ENCODE measurements at places on chromosomes 12 and 14.
A peak's percentile ranks its signal among the peaks of the same experiment; 100 is the strongest.

GRCh38 chr14:102389246-102389645 lies 26.5 kb downstream of the TECPR2 start:
- no peak for DNase-seq

- DNase-seq: no peak
These were observed 25.1 kb downstream of the LRTM2 start for GRCh38 chr12:1845427-1845826.

- no peak for DNase-seq
These were observed 172.2 kb downstream of the NPAS3 start for GRCh38 chr14:33110737-33111443.

GRCh38 chr12:51971679-51972421 lies 20.4 kb downstream of the ACVR1B start:
- no peak for DNase-seq

DNA sequence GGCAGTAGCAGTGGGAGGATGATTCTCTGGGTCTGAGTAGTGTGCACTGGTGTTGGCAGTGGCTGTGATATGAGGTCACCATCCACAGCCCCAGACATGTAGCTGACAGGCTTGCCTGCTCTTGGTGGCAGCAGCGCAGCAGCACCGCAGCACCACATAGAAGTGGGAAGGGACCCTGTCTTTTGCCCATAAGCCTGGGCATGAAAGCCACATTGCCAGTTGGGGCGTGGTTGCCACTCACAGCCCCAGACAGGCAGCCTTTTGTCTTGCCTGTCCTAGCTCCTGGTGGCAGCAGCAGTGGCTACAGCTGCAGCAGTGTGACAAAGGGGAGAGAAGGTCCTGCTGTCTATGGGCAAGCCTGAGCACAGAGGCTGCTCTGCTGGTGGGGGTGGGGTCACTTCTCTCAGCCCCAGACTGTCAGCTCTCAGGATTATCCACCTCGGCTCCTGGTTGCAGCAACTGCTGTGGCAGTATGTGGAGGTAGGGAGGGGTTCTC lies 71.5 kb downstream of the BRMS1L start:
- no peak for DNase-seq

- no peak for DNase-seq
These were observed 5.2 kb upstream of the KRT1 start for GRCh38 chr12:52685406-52685890.

DNA sequence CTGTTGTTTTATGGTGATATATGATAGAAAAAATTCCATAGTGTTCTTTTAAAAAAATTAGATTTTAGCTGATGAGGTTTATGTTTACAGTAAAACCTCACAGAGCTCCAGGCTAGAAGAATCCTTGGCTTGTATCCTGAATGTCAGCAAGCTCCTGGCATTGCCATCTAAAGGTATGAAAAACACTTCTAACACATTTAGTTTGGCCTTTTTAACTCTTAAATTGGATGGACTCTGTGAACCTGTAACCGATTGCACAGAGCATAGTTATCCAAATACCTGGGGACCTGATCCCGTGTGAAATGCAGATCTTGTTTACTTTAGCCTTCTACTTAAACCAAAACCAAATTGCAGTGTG lies 241.1 kb upstream of the DCN start:
- DNase-seq: no peak

DNA sequence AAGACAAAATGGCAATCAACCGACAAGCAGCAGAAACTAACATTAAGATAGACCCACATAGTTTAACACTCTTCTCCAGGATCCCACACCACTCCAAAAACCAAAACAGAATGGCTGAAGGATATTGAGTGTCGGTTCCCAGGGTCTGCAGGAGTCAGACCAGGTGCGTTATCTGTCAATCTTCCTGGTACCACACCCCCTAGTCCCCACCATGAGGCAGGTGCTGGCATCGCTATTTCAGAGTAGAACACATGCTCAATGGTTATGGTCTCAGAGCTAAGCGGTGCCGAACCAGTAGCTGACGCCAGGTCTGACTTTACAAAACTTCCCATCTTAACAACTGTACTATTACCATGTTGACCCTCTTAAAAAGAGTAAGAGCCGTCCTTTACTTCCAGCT lies 10.2 kb downstream of the STX2 start:
- DNase-seq: no peak

DNA sequence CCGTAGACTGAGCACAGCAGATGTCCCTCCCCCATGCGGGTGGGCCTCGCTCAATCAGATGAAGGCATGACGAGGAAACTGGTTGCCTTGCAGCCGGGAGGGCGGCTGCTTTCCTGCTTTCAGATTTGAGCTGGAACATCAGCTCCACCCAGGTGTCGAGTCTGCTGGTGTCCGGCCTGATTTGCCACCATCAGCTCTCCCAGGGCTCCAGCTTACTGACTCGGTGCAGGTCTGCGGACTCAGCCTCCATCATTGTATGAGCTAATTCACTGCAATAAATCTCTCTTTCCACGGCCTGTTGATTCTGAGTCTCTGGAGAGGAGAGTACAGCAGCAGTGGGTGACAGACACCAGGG lies 156.2 kb downstream of the KIF26A start:
- no peak for DNase-seq

DNA sequence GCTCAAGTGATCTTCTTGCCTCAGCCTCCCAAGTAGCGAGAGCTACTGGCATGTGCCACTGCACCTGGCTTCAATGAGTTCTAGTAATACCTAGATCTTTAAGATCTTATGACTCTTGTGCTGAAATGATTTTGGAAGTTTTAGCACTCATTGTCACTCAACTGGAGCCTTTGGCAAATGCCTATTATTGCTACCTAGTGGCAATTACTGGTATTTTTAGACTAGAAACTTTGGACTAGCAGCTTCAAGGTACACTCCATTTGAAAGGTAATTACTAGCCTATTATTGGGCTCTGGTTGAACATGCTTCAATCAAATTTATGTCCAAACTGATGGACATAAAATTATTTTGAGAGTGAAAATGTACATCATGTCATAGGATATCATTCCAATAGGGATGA lies 80.7 kb upstream of the MUCL1 start:
- no peak for DNase-seq

- no peak for DNase-seq
These were observed 52.8 kb upstream of the ELK3 start for GRCh38 chr12:96141216-96141912.

GRCh38 chr12:51970904-51971646 lies 19.6 kb downstream of the ACVR1B start:
- DNase-seq: no peak

GRCh38 chr12:89461649-89462612 lies 62.7 kb downstream of the GALNT4 start:
- no peak for DNase-seq

DNA sequence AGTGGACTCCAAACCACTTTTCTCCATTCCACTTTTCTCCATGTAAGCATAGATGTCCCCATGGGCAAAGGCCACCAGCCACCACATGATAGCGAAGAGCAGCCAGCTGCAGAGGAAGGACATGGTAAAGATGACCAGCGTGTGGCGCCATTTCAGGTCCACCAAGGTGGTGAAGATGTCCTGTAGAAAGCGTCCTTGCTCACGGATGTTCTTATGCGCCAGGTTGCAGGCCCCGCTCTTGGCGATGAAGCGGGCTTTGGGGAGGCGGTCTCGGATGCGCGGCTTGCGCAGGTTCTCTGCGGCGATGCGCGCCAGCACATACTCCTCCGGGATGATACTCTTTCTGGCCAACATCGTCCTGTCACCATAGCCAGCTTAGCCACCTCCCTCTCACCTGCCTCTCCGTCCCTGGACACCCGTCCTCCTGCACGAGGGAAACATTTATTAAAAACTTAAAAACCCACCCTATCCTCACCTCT lies 1.2 kb downstream of the KCNJ8 start:
- no peak for DNase-seq

GRCh38 chr12:82886671-82887340 lies 200.1 kb downstream of the TMTC2 start:
- no peak for DNase-seq

GRCh38 chr12:110042264-110042663 lies 6.1 kb downstream of the C12orf76 start:
- DNase-seq: no peak

DNA sequence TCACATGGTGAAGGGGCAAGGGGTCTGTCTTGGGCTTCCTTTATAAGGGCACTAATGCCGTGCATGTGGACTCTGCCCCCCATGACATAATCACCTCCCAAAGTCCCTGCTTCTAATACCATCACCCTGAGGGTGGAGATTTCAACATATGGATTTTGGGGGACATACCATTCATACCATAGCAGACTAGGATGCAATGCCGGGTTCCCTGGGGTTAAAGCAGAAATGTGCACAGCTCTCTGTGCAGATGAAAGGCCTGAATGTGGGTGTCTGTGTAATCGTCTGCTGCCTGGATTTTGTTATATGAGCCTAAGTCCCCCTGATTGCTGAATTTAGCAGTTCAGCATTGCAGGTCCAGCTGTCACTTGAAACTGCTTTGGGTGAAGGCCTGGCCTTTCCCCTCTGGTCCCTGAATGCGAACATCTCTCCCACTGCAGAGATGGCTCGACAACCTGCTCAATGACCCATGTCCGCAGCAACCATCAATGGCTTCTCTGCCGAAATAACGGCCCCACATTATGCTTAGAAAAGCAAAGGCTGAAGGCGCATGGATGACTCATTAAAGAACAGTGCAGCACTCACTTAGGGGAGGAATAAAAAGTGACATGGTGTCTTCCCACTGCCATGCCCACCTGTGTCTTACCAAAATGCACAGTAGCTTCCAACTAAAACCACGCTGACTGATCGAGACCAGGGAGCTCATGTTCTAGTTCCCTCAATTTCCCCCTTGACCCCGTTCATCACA lies 286.3 kb downstream of the DPF3 start:
- DNase-seq: peak; percentile 67

DNA sequence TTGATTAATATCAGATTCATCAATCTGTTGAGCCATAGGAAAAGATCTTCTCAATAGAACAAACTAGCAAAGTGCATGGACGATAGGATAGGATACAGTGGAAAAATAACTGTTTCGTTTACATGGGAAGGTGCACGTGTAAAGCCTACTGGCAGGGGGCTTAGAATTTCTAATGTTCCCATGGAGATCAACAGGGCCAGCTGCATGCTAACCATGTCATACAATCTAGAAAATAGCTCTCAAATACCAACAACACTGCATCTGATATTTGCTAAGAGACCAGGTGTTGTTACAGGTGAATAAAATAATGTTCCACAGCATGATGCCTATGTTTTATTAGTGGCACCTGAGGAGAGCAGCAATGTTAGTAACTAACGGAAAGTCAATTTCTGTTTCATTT lies 72.5 kb downstream of the ACSS3 start:
- DNase-seq: no peak

DNA sequence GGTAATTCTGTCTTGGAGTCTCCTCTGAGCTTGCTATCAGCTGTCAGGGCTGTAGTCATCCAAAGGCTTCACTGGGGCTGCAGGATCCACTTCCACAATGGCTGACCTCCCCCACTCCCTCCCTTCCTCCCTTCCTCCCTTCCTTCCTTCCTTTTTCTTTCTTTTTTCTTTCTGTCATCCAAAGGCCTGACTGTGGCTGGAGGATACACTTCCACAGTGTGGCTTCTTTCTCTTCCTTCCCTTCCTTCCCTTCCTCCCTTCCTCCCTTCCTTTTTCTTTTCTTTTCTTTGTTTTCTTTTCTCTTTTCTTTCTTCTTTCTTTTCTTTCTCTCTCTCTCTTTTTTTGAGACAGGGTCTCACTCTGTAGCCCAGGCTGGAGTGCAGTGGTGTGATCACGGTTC lies 30.6 kb downstream of the ARF6 start:
- no peak for DNase-seq

DNA sequence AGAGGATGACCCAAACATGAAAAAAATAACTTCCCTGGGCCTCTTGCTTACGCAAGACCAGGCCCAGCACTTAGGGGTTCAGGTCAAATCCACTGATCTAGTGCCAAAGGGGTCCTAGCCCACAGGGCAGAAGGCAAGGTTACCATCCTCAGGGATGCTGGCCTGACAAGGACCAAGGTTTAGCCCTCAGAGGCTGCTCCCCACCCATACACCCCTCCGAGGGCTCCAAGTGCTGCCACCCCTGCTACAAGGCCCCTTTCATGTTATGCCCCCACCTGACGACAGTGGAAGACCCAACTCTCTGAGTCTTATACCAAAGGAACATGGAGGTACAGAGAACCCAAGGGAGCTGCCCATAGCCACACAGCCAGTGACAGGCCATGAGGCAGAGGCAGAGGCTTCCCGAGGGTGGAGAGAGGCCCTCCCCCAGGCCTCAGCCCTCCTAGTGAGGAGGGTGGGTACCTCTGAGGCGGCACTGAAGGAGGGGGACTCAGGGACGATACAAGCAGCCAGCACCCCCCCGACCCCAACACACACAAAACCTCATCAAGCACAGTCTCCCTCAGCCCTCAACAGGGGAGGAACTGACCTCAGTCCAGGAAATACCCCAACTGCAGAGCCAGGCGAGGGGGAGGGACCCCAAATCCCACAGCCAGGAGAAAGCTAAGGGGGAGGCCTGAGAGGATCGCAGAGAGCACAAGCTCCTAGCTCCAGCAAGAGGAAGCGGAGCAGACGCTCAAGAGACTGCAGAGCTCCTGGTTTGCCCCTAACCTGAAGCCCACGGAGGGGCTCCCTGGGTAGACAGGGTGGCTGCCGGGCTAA lies 37.0 kb downstream of the ANAPC7 start:
- no peak for DNase-seq

DNA sequence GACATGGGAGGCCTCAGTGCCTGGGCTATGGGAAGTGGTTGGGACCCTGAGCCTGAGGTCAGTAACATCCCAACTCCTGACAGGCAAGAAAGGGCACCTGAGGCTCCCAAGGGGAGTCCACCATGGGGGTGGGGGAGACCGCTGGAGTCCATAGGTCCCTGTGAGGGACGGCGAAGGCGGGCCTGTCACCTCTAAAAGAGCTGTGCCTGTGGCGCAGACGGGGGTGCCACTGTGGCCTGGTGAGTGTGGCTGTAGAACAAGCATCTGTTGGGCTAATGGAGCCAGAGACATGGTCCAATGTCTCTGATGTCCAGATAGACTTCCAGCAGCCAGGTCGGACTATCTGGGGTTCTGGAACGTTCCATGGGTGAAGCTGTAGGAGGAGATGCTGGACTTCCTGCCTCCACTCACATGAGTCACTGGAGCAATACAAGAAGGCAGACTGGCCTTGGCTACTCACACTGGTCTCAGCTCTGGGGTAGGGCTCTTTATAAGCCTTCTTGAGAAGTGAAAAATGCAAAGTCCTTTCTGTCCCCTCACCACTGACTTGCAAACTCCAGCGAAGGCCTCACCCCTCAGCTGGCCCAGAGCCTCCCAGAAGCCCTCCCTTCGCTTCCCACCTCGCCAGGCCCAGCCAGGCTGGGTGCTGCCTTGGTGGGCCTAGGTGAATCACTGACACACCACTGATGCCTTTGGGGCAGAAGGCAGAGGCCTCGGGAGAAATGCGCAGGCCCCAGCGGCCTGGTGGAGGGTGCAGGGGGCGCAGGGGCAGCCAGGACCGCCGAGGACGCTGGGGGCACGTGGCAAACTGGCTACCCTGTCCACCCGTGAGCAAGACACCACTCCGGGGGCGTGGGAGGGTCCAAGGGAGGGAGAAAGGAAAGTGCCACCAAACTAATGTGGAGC lies 1.1 kb upstream of the TRAF3 start:
- no peak for DNase-seq

- no peak for DNase-seq
These were observed 293.0 kb upstream of the TBX3 start for GRCh38 chr12:114976959-114977358.

- DNase-seq: no peak
These were observed 10.2 kb upstream of the DHRS7 start for GRCh38 chr14:60175255-60175902.
